ENCODE measurements at places on chromosomes 5 and 9.

DNA sequence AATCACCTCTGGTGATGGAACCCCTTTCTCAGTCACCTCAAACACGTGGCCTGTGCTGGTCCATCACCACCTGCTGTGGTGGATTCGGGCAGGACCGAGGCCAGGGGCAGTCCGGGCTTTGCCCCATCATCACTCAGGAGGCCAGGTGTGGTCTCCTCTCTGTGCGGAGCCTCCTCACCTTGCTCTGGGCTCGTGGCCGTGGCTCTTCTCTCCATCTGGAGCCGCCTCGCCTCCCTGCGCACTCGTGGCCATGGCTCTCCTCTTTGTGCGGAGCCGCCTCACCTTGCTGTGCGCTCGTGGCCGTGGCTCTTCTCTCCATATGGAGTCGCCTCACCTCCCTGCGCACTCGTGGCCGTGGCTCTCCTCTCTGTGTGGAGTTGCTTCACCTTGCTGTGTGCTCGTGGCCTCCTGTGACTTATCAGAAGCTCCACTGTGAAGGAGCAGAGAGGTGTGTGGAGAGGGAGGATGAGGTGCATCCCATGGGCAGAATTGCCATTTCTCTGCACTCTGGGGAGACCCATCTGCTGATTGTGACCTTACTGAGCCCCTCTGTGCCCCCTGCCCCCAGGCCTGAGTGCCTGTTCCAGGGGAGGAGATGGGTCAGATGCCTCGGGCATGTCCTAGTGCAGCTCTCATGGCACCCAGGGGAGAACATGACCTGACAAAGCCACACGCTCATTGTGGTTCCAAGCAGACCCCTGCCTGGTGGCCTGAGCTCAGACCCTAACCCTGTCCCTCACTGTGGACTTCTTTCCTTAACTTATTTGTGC lies 276.6 kb upstream of the IRX2 start:
- DNase-seq, result no peak

DNA sequence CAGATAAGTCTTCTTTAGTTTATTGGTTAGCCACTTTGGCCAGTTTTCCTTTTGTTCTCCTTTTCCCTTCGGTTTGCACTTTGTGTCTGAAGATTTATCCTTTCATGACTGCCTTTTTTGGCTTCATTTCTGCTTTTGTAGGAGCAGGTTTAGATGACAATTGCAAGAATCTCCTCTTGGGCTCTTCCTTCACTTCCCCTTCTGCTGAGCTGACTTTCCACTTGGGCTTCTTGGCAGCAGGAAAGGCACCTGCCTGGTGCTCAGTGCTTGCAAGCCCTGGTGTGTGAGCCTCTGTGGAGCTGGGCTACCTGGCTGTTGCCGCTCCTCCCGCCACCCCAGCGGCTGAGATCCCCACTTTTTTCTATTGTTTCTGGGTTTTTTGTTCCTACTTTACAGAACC lies 7.3 kb downstream of the CCDC112 start:
- no peak for DNase-seq

GRCh38 chr9:72996684-72997314 lies 43.9 kb upstream of the ALDH1A1 start:
- no peak for DNase-seq

DNA sequence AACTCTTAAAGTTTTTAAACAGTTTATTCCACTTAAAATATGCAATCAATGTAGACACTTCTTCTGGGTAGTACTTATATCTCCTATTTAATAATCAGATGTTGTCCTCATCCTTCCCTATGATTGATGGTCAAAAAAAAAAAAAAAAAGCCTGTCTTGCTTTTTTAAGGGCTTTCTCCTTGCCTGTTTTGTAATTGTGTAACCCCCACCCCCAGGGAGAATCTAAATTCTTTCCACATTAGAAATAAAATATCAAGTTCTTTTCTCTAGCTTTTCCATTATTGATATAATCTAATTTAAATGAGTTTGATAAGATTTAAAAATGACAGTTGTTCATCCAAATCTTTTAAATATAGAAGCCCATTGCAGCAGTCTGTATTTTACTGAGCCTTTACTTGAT lies 119.7 kb downstream of the CHSY3 start:
- no peak for DNase-seq

GRCh38 chr9:14155237-14155636 lies 158.7 kb downstream of the NFIB start:
- no peak for DNase-seq

DNA sequence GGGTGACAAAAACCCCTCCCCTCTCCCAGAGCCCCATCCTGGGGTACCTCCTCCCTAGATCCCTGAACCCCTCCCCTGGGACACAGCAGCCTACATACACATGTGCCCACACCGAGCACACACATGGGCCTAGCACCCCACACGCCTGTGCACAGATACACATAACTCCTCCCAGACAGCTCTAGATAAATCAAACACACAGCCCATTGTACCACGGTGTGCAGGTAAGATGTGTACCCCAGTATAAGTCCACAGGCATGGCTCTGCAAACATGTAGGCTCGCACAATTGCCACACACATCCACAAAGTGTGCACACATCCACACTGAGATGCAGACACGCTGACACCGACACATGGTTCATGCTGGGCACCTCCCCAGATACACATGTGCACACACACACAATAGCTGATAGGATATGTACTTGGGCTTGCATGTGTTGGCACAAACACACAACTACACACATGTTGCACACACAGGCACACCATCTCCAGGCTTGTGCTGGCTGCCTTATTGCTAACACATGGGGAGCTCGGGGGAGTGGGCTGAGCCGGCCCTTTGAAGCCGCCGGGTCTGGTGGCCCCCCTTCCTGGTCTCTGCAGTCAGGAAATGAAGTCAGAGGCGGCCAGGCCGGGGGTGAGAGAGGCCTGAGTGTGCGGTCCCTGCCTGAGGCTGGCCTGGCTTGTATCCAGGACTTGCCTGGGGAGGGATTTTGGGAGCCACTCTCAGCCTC lies 30.2 kb downstream of the GOLGA2 start:
- peak; percentile 46 for DNase-seq

- DNase-seq, result no peak
These were observed 1139.1 kb upstream of the SEMA6A start for GRCh38 chr5:117713585-117714198.

- no peak for DNase-seq
These were observed 93.9 kb downstream of the SCAI start for GRCh38 chr9:125049212-125050049.

- no peak for DNase-seq
These were observed 805.8 kb upstream of the C9orf72 start for GRCh38 chr9:28379082-28379481.

GRCh38 chr5:50580506-50580905 lies 85.9 kb upstream of the PARP8 start:
- DNase-seq, result no peak

DNA sequence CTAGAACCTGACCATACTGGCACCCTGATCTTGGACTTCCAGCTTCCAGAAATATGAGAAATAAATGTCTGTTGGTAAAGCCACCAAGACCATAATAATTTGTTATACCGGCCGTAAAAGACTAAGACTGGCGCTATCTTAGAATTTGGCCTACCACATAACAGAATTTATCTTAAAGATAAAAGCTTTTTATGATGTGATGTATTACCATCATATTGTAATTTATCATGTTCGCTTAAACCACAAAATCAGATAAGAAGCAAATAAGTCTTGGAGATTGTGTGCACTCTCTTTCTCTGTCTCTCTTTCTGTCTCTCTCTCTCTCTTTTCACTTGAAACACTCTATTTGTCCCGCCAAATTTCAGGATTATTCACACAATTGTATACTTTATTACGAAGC lies 35.6 kb downstream of the FST start:
- no peak for DNase-seq
